ENCODE measurements at places on chromosomes 7 and 10.

DNA sequence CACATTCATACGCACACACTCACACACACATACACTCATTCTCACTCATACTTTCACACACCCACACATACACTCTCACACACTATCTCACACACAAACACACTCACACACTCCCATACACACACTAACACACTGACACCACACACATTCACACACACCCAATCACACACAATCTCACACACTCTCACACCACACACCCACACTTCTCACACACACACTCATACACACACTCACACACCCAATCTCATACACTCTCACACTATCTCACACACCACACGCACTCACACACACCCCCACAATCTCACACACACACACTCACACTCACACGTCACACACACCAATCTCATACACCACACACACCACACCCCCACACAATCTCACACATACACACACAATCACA lies 71.0 kb downstream of the GLRX3 start:
- no peak for DNase-seq

DNA sequence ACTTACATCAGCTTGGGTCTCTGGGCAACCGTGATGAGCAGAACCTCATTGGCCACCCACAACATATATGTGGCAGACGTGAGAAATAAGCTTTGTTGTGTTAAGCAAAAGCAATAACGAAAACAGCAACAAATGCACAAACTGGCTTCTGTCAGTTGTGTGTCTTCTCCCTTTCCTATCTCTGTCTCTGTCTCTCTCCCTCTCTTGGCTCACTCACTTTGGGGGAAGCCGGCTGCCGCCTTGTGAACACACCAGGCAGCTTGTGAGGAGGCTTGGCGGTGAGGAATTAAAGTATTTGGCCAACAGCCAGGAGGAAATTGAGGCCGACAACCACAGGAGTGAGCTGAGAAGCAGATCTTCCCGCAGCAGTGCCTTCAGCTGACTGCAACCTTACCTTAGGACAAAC lies 21.9 kb upstream of the CDCA7L start:
- no peak for DNase-seq

DNA sequence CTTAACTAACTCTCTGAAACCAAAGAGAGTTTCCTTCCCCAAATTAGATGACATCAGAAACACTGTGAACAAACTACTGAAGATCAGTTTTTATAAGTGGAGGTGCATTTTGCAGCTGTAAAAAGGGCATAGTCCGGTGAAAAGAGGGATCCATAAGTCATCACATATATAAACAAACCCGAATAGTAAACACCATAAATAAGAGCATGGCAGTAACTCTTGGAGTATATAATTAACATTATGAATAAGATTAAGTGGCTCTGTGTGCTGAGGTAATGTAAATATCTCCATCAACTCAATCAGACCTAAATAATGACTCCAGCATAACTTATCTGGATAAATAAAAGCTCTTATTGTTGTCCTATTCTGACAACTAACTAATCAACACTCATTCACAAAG lies 43.0 kb upstream of the SHTN1 start:
- no peak for DNase-seq

- no peak for DNase-seq
These were observed 124.5 kb downstream of the UBE2H start for GRCh38 chr7:129828078-129828762.

- DNase-seq, result no peak
These were observed 567.2 kb downstream of the DNAJB9 start for GRCh38 chr7:109136893-109137292.

- DNase-seq, result no peak
These were observed 1.6 kb downstream of the C7orf25 start for GRCh38 chr7:42910306-42910705.

DNA sequence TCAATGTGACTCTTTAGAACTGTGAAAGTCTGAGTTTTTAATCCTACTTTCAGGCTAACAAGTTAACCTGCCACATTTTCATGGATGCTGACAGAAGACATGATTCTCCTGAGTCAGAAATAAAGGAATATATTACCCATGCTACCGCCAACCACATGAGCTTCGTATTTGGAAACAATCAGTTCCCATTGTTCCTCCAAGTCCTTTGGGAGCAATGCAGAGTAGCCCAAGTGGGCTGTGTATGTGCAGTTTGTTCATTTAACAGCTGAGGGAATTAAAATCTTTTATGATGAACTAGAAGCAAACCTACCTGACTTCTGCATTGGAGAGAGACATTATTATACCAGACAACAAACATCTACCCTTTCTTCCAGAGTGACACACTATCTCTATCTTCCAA lies 169.3 kb upstream of the BET1 start:
- no peak for DNase-seq

- DNase-seq, result no peak
These were observed 461.0 kb downstream of the IPMK start for GRCh38 chr10:57806675-57807074.

GRCh38 chr7:110854166-110854565 lies 236.8 kb upstream of the LRRN3 start:
- DNase-seq, result no peak

DNA sequence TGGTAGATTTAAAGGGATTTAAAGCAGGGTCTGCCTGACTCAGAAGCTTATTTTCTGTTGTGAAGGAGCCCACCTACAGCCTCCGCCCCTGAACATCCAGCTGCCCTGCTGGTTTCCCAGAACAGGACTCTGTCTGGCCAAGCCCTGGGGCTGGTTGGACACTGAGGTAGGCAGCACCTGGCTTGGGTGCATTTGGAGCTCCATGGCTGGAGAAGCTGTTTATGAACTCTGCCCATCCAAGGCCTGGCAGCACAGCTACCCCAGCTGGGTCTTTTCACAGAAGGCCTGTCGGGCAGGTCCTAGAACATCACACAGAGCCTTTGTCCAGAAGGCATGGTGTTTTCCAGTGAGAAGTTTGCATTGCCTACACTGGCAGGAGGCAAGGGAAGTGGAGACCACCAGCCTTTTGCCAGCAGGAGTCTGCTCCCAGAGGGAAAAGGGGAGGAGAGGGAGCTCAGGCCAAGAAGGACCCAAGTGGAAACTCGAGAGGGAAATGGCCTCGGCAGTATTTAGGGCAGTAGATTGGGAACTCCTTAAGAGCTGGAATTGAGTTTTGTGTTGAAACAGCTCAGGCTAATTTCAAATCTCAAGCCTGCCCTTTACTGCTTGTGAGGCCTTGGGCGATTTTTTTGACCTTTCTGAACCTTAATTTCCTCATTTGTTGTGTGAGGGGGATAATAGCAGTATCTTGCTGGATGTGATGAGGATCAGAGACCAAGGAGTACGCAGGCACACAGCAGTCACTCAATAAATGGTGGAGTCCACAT lies 12.3 kb upstream of the PDCD4 start:
- DNase-seq, result no peak
